MV-4-11 (cell line): ENCODE measurements at places on chromosomes 4 and X.

- no peak for DNase-seq
These were observed 34.3 kb downstream of the KANTR start for GRCh38 chrX:53128097-53128749.

DNA sequence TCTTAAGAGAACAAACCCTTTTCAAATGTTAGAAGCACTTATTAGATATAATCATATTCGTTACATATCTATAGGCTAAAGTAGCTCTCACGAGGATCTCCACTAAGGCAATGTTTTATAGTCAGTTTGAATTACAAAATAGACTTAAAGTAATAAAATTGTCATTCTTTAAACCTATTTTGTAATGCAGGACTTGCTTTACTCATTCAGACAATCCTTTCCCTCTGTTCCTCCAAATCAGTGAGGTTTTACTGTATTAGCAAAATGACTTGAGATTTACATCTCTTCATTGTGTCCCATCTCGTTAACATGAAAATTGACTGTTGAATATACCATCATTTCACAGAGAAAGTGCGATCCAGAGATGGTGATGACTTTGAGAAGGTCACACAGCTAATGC is 264.4 kb downstream of the THOC2 start:
- no peak for DNase-seq

DNA sequence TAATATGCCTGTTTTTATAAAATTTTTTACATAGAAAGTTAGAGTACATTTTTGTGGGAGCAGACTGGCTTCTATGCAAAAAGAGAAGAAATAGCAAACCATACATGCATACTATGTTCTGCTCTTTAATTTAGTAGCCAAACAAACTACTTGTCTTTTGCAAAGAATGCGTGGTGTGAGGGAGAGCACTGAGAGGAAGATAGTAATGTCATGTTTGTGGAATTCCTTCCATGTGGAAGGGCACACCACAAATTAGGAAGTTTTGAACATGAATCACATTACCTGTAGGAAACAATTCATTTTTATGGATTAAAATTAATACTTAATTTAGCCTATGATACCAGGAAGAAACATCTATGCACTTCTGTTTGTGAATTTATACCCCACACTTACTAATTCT is 1529.1 kb upstream of the ADGRL3 start:
- DNase-seq = no peak

GRCh38 chr4:67131224-67131623 is 414.1 kb downstream of the CENPC start:
- DNase-seq = no peak

DNA sequence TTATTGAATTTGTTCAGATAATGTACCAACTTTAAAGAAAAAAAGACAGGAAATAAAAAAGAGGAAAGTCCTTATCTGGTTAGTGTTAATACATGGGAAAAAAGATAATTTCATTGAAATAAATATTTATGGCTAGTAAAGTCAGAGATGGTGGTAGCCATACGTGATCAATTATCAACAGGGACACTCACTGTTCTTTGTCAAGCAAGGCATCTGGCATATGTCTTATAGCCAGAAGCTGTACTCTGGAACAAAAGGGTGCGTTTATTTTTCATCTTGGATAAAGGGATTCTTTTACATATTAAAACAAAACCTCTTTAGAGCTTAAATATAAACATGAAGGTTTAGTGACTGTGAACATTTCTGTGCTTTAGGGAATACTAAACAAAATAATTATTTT is 26.7 kb downstream of the HDX start:
- no peak for DNase-seq

DNA sequence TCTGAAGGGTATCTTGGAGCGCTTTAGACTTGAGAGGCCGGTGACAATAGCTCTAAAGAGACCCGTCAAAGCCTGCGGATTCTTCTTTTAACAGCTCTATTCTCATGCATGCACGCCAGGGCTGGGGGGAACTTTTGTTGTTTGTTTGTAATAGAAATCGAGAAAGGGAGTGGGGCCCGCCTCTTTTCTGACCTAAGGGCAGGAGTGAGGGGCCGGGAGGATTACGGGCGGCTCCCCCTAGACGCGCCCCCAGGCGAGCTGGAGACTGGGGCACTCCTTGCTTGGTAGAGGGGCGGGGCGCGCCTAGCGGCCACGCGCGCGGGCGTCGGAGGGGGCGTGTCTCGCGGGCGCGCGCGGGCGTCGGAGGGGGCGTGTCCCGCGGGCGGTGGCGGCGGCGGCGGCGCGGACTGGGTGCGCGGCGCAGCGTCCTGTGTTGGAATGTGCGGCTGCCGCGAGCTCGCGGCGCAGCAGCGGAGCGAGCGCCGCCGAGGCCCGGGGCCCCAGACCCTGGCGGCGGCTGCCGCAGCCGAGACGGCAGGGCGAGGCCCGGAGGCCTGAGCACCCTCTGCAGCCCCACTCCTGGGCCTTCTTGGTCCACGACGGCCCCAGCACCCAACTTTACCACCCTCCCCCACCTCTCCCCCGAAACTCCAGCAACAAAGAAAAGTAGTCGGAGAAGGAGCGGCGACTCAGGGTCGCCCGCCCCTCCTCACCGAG is at the start of gene REST:
REST (plus strand) TSS at position 412 of the 717 bp plus-strand sequence. CDS start 2,739 bp downstream, outside the sequence.
- DNase-seq = peak; percentile 40

GRCh38 chrX:107851215-107851614 is 25.5 kb downstream of the MID2 start:
- no peak for DNase-seq

- no peak for DNase-seq
These were observed 84.7 kb downstream of the OTC start for GRCh38 chrX:38437093-38437492.

GRCh38 chr4:2462992-2463762 is 5.7 kb upstream of the RNF4 start:
- no peak for DNase-seq
